ENCODE measurements at places on chromosomes 4 and X. TPM values are rescaled to one million over a fixed set of nuclear protein-coding genes. Genes with fewer than 3 reads are reported as not detected.

The MID1 gene
- 34.6 TPM for total RNA-seq

The GPRASP1 gene
- total RNA-seq, result 15.5 TPM

The BMX gene
- total RNA-seq, result 0.70 TPM

The PDCL2 gene
- total RNA-seq, result not detected

The RRH gene
- total RNA-seq, result 0.18 TPM

The NAP1L5 gene
- 9.7 TPM for total RNA-seq

The TCEAL6 gene
- not detected for total RNA-seq
